ENCODE measurements at places on chromosomes 7 and 10.

DNA sequence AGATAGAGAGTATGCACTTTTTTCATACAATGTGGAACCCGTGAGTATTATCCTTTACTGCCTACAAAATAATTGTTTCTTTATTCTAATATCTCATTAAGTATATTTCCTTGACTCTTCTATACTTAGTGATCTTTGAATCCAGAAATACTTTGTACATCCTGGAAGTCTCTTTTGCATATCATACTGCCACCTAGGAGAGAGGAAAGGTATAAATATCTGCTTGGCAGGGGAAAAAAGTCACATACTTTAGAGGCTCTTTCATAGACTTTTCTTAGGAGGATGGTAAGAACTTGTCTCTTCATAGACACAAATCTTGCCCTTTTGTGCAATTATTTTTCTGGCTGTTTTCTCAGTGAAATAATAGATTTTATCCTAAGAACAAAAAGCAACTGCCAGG lies 436.0 kb downstream of the PAXIP1 start:
- DNase-seq, result no peak

- no peak for DNase-seq
These were observed 29.4 kb upstream of the ADCYAP1R1 start for GRCh38 chr7:31022726-31023125.

- DNase-seq, result no peak
These were observed 1.8 kb upstream of the ZDHHC4 start for GRCh38 chr7:6575281-6576023.

DNA sequence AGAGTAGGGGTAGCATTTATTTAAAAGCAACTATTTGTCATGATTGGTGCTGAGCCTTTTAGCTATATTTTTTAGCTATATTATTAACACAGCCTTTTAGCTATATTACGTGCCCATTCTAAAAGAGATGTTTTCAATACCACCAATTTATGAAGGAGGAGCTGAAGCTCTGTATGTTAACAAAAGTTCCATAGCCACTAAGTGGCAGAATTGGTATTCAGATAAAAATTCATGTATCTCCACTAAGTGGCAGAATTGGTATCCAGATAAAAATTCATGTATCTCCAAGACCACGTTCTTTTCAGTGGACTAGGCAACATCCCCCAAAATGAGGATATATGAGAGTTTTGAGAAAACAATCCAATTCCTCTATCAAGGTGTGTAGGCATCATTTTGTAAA lies 268.6 kb downstream of the HGF start:
- DNase-seq, result no peak

DNA sequence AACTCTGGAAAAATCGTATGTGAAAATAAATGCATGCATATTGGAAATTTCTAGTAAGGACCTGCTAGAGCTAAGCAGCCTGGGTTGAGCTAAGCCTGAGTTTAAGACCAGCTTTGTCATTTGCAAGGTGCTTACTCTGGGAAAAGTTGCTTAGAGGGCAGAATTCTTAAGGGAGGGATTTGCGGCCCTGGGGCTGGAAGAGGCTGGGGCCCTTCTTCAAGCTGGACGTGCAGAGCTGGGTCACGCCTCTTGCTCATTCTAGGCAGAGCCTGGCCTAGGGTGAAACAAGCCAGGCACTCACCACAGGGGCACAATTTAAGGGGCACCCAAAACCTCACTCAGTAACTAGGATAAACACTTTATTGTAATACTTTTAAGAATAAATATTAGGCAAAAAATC lies 137.2 kb downstream of the ARHGAP22 start:
- DNase-seq, result no peak

- no peak for DNase-seq
These were observed 287.5 kb downstream of the GLRX3 start for GRCh38 chr10:130423455-130424305.

DNA sequence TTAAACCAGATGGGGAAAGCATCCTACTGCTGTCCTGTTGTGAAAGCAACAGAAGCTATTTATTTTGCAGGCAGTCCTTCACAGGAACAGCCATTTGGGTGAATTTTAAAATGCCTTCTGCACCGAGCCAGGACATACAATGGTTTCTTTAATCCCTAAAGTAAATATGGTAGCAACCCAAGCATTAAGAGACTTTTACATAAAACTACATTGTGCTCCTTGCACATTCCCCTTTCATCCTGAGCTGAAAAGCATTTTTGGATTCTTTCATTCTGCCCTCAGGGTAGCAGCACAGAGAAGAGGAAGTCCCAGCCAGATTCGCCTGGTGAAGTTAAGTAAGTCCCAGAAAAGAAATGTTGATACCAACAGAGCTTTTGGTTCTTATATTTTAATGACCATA lies 84.0 kb upstream of the FAM3C start:
- DNase-seq, result no peak

DNA sequence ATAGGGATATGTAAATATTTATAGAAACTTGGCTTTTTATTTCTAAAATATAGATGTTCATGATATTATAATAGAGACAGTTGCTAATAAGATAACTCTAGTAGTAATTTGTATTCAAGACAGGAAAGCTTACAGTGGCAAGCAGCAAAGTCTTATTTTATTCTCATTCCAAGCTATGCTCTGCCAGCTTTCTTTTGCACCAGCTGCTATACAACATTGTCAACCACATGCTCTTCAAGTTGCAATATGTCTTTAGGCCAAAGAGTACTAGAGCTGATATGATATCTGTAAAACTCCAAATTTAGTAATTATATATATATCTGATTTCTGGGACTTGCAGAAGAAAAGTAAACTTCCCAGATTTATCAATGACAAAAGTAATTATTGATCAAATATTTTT lies 350.1 kb downstream of the HGF start:
- DNase-seq, result no peak

GRCh38 chr10:43249962-43250614 lies 16.8 kb downstream of the RASGEF1A start:
- DNase-seq, result no peak

GRCh38 chr7:138630059-138630610 lies 71.0 kb downstream of the SVOPL start:
- DNase-seq, result no peak

GRCh38 chr7:117202511-117202910 lies 120.3 kb downstream of the WNT2 start:
- no peak for DNase-seq

GRCh38 chr10:80476685-80477084 lies 22.6 kb downstream of the TSPAN14 start:
- DNase-seq, result no peak

GRCh38 chr10:99941942-99942820 lies 67.6 kb downstream of the DNMBP start:
- no peak for DNase-seq

DNA sequence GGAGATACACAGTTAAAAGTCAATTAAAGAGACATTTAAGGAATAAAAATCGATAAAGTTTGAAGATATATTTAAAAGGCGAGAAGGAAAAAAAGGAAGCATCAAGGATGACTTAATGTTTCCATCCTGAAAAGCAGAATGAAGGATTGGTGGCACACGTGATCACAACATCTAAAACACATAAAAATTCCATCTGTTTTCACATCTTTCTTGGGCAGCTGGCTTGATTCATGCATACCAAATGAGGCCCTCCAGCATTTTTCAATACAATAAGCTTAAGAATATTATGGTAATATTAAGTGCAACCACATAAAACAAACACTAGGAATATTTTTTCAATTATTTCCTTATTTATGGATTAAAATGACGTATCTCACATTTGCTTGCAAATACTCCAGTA lies 112.6 kb downstream of the TPK1 start:
- no peak for DNase-seq

DNA sequence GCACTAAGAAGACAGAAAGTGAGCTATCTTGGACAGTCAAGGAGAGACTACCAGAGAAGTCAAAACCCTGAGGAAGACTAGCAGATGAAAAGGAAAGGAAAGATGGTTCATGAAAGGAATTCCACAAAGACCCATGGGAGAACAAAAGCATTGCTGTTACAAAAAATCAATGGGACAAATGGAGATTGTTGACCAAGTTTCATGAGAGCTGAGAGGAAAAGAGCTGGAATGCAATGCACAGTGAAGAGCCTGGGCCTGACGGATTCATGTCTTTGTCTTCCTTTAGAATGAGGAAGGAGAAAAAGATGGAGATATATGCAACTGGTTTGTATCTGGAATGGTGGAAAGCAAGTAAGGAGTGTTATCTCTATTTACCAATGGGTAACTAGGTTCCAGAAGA lies 17.3 kb downstream of the TMEM243 start:
- no peak for DNase-seq

GRCh38 chr7:4073052-4073451 lies 609.0 kb upstream of the FOXK1 start:
- DNase-seq, result no peak

- no peak for DNase-seq
These were observed 10.2 kb upstream of the SORBS1 start for GRCh38 chr10:95571390-95571789.

- no peak for DNase-seq
These were observed 321.1 kb upstream of the ZMIZ1 start for GRCh38 chr10:78747401-78748234.

DNA sequence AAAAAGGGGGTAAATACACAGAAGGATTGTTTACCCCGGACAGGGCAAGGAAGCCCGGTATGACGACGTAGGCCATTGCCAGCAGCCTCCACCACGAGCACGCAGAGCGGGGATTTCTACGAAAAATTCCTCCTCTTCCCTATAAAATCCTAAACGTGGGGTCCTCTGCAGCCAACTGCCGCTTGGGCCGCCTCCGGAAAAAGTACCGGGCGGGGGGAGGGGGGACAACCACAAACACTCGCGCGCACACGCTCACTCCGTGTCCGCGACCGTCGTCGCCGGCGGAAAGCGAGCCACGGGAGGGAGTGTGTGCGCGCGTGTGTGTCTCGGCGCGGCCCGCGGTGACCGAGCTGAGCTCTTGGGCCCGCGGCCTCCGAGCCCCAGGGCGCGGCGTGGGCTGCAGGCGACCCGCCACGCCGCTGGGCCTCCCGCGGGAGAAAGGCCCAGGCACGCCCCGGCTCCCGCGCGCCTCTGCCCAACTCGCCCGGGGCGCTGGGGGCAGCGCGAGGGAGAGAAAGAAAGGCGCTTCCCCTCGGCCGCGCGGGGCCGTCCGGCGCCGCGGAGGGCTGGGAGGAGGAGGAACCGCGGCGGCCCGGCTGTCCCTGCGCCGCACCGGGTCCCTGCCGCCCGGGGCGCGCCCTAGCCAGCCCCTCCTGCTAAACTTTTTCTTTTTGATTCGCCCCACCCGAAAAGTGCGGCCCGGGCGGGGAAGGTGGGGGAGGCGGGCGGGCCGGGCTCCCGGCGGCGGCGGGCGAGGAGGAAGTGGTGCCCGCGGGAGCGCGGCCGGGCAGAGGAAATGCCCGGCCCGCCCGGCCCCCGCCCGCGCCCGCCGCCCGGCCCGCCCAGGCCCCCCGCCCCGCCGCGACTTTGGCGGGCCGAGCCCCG lies 1.5 kb downstream of the CTBP2 start:
- DNase-seq, result no peak

DNA sequence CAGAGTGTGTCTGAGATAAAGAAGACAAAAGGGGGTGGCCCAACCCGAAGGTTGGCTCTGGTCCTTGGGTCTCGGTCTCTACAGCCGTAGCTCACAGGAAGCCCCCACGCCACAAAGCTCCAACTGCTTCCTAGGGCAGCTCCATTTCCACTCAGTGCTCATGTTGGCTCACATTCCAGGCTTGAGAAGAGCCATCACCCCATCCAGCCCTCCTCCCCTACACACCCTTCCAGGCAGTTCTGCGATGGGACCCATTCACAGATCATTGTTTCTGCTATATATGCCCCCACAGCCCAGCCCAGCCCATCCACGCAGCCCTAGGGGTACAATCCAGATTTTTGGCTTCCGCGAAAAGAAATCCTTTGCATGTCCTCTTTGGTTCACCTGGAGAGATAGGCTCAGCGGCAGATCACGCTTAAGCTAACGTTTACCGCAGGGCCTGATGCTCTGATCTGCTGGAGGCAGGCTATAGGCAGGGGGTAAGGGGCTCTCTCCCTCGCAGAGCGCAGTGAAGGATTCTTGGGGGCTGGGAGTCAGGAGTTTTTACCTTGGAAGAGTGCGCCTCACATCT lies 6.2 kb upstream of the HOXA11 start:
- DNase-seq, result no peak

DNA sequence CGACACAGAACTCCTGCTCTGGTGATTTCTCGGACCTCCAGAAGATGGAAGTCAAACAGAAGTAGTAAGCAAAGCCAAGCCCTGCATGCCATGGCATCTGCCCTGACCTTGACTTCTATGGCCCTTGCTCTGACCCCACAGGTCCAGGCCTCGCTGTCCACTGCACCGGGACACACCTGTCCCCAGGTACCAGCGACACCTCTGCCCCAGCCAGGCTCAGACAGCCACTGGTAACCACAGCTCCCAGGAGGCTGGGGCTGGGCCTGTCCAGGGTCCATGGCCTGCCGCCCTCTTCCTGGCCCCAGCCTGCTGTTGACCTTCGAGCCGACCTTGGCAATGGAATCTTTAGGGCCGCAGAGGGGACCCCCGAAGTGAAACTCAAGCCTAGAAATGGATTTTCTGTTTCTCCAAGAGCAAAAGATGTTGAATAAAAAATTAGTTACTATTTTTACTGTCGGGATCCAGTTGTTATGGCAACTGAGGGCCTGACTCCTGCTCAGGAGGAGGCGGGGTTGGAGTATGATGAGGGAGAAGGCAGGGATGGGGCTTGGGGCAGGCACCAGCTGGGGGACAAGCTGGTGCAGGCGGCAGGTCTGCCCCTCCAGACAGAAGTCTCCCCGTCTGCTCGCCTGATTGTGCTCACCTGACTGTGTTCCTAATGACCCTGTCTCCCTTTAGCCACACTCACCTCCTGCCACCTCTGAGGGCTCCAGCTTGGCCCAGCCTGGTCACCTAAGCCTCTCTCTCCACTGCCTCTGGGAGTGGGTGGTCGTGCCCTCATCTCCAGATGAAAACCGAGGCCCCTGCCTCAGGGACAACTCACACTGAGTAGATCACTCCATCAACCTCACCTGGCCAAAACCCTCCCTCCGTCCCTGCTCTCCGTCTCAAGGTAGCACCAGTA lies 4.1 kb upstream of the MMD2 start:
- DNase-seq, result no peak

DNA sequence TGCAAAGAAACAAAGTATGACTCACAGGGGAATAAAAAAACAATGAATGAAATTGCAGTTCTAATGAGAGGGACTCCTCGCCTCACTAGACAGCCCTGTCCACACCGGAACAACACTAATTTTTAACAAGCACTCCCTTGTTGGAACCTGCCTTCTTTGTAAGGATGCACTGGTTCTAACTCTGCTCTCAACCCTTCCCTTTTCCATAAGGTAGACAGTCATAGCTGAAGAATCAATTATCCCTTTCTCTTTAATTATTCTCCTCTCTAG lies 65.1 kb downstream of the TSPAN12 start:
- DNase-seq, result no peak

Measured in BJ (cell line).